Lower lobe of right lung (tissue), 2 donors: ENCODE measurements at places on chromosomes 1 and 21. TPM values are rescaled to one million over a fixed set of nuclear protein-coding genes. Genes with fewer than 3 reads are reported as not detected.

The CSF3R gene
- total RNA-seq: 214 TPM

The MAN1C1 gene
- total RNA-seq: 20.4 TPM

The ALPL gene
- 123 TPM for total RNA-seq

The CFAP107 gene
- total RNA-seq: 2.9 TPM

The FOXD3 gene
- total RNA-seq: not detected

The KRTAP21-2 gene
- not detected for total RNA-seq

The FCRL4 gene
- total RNA-seq: not detected
